ENCODE measurements at places on chromosomes 13 and 19. TPM values are rescaled to one million over a fixed set of nuclear protein-coding genes. Genes with fewer than 3 reads are reported as not detected.

LRRC25 gene
- total RNA-seq = not detected

CYP4F8 gene
- not detected for total RNA-seq

ZNF626 gene
- total RNA-seq = not detected

FCAR gene
- total RNA-seq = not detected

ZNF726 gene
- 0.77 TPM for total RNA-seq

GAS6 gene
- total RNA-seq = 6.4 TPM

PLIN3 gene
- total RNA-seq = 116 TPM

REX1BD gene
- total RNA-seq = 49.3 TPM

CD70 gene
- 23.1 TPM for total RNA-seq

CEACAM4 gene
- total RNA-seq = not detected

IL11 gene
- total RNA-seq = 100 TPM

PABPC3 gene
- total RNA-seq = 0.17 TPM

THSD8 gene
- 13.2 TPM for total RNA-seq

LINGO3 gene
- not detected for total RNA-seq

APLP1 gene
- total RNA-seq = 88.7 TPM

B3GNT3 gene
- total RNA-seq = 3.2 TPM

Measured in A549 treated with DMSO at 1 μM for 4 hours (cell line).